ENCODE measurements at places on chromosomes 2 and 18.
A peak's percentile ranks its signal among the peaks of the same experiment; 100 is the strongest.

- no peak for DNase-seq
These were observed 198.0 kb downstream of the ANKRD30B start for GRCh38 chr18:14945984-14946383.

- no peak for DNase-seq
These were observed 272.0 kb upstream of the KYNU start for GRCh38 chr2:142605421-142605820.

GRCh38 chr18:68397241-68398035 is 317.5 kb downstream of the TMX3 start:
- no peak for DNase-seq

DNA sequence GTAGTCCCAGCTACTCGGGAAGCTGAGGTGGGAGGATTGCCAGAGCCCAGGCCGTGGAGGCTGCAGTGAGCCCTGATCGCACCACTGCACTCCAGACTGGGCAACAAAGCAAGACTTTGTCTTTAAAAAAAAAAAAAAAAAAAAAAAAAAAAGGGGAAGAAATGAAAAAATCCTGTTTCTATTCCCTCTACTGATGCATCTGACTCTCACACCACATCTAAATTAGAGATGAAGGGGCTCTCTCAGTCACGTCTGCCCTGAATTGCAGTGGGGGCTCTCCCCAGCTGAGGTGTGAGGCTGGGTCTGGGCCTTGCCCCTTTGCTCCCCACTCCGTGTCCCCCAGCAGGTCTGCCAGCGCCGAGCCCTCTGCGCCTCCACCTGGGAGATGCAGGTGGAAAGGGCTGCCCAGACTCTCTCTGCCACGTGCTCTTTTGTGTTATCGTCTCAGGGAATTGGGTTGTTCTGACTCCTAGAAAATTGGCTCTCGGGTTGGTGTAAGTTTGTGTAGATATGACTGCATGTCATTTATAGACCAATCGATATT is 30.2 kb downstream of the TRAPPC12 start:
- DNase-seq, result no peak

- DNase-seq, result no peak
These were observed 316.7 kb upstream of the CHAC2 start for GRCh38 chr2:53450923-53451322.

DNA sequence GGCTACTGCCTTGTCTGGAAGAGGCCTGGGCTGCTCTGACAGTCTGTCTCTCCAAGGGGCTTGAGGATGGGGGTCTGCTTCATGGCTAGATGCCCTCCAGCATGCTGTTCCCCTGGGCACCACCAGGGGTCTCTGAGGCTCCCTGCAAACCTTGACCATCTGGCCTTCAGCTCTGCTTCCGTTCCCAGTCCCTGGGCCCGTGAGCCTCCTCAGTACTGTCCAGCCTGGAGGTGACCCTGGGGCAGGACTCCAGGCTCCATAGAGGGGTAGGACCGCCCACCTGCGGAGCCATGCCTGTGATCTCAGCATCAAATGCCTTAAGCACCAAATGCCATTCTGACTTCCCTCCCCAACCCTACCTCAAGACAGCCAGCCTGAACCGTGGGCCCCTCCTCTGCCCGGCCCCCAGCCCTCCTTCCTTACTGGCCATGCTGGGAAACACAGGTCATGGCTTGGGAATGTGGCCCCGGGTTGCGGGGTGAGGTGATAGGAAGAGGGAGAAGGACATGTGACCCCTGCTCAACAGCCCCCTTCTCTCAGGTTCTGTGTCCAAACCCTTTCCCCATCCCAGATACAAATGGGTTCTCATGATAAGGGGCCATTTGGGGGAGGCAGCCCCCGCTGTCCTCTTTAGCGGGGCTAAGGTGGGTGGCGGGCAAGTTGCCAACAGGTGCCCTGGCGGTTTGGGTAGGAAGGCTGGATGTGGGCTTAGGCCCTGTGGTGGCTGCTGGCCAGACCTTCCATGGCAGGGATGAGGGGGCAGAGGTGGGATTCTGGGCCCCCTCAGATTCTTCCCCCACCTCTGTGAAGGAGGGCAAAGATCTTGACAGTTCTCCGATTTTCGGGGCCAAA is 25.0 kb downstream of the SPEG start:
- no peak for DNase-seq

GRCh38 chr2:226835420-226835795 is 446 bp upstream of the RHBDD1 start:
- no peak for DNase-seq

DNA sequence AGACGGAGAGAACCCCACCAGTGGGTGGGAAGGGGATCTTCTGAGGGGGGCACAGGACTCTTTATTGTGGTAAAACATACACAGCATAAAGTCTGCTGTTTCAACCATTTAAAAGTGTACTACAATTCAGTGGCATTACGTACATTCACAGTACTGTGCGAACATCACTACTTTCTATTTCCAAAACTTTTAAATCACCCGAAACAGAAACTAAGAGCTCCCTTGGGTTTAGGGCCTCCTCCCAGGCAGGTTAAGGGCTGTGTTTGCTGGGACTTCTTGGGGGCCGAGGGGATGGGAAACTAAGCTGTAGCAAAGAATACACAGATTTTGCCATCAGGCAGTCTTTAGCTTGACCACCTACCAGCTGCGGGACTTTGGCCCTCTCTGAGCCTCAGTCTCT is 242.0 kb downstream of the HAUS1 start:
- DNase-seq, result no peak

- no peak for DNase-seq
These were observed 18.8 kb upstream of the RHOB start for GRCh38 chr2:20427931-20428526.

- no peak for DNase-seq
These were observed 41.9 kb downstream of the TANC1 start for GRCh38 chr2:159010340-159010739.

DNA sequence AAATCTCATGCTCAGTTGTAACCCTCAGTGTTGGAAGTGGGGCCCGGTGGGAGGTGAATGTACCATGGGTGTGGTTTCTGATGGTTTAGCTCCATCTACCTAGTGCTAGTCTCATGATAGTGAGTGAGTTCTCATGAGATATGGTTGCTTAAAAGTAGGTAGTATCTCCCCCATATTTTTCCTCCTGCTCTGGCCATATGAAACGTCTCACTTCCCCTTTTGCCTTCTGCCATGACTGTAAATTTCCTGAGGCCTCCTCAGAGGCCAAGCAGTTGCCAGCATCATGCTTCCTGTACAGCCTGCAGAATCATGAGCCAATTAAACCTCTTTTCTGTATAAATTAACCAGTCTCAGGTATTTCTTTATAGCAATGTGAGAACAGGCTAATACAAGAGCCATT is 62.8 kb upstream of the RNF152 start:
- no peak for DNase-seq

DNA sequence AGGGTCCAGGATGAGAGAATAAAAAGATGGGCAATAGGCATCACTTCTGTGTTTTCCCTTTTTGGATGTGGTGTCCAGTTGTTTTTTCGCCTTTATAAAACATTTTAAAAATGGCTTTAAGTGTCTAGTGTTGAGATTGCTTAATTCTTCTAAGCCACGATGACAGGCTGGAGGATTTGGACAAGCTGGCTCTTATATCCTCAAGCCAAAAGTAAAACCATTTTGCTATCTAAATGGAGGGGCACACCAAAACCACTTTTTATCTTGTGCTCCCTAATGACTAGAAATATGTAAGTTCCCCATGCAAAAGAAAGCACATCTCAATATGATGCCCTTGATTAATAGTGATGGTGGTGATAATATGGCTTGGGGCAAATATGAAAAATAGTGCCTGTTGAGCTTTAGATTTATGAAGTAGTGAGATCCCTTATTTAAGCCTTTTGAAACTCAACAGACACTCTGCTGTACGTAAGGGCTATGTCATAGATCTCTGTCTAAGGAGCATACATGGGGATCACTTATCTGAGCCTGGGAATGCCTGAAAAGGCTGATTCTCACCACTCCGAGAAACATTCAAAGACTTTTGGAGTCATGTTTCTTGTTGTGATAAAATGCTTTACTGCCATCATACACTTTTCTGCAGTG is 185.5 kb downstream of the KCNS3 start:
- no peak for DNase-seq

DNA sequence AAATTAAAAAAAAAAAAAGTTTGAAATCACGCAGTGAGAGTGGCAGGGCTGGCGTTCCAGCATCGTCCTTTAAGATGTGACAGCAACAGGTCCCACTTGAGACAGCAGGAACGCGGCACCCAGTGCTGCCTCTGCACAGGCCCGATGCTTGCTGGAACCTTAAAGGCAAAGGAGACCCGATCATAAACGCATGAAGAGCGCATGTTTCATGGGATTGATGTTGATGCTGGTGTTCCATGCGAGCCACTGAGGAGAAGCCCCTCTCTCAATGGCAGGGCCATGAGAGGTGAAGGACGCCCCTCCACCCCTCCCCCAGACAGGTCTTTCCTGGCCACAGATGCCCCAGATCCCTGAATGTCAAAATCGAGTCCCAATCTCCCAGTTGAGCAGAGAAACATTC is 17.9 kb upstream of the ALPI start:
- no peak for DNase-seq

GRCh38 chr2:96414161-96414710 is 78.7 kb downstream of the NCAPH start:
- DNase-seq, result no peak

DNA sequence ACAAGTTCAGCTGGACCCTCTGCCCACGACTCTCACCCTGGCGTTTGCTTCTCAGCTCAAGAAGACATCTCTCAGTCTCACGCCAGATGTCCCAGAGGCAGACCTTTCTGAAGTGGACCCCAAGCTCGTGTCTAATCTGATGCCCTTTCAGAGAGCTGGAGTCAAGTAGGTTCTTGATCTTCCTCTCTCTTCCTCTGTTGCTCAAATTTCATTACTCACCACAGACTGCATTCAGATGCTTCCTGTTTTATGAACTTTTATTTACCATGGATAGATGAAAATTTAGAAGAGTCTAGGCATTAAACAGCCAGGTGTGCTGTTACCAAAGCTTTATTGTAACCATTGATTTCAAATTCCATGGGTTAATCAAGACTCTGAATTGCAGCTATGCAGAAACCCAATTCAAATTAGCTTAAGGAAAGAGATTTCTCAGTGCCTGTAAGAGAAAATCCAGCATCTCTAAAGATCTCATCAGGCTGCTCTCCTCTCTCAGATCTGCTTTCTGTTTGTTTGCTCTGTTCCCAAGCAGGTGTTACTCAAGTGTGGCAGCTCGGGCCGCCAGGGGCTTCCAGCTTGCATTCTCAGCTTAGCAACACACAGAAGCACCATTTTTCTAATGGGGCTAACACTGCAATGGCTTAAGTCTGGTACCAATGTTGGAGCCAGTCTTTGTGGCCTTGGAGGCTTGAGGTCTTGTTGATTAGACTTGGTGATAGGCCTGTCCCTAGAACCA is 16.5 kb downstream of the SMARCAL1 start:
- DNase-seq, result no peak

DNA sequence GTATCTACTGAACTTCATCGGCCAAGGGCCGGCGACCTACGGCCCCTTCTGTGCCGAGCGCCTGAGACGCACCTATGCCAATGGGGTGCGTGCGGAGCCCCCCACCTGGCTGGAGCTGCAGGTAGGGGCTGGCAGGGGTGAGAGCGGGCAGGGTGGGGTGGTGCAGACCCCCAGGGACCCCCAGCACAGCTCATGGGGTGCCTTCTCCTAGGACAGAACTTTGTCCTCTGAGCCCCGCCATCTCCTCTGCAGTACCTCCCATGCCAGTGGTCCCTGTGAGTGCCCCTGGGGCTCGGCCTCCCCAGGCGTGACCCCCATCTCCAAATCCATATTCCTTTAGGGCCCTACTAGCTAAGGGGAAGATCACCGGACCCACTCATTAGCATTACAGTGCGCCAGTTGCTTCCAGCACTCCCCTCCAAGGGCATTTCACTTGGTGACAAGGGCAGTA is 23.9 kb upstream of the GPR17 start:
- DNase-seq, result no peak

DNA sequence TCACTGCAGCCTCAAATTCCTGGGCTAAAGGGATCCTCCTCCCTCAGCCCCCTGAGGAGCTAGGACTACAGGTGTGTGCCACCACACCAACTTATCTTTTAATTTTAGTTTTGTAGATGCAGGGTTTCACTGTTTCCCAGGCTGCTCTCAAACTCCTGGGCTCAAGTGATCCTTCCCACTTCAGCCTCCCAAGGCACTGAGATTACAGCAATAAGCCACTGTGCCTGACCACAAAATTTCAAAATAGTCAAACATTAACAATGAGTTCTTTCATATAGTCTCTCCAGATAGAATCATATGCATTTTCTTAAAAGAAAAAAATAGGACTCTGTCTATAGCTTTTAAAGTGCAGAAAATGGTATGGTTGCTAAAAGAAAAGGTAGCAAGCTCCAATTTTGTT is 24.9 kb upstream of the PID1 start:
- DNase-seq, result no peak

GRCh38 chr18:13300029-13300428 is 81.5 kb downstream of the LDLRAD4 start:
- no peak for DNase-seq

GRCh38 chr2:137250401-137250800 is 485.1 kb downstream of the THSD7B start:
- no peak for DNase-seq

- DNase-seq, result no peak
These were observed 448.7 kb upstream of the HNRNPA3 start for GRCh38 chr2:176763851-176764404.

GRCh38 chr2:231900486-231900942 is 25.7 kb downstream of the NPPC start:
- peak; percentile 33 for DNase-seq

DNA sequence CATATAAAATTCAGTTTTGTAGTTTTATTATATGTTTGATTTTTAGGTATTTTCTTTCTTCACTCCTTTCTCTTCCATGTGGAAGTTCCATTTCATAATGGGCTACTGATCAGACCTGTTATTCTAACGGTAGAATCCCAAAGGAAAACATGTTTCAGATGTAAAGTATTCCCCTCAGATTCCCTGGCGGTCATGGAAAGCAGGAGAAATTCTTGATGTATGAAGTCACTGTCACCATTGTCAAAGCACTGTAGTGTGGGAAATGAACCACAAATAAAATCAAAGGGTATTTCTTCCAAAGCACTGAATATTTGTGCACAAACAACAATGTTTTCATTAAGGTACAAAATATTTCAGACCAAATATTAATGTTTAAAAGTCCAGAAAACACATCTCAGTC is 237.3 kb upstream of the KLHL14 start:
- no peak for DNase-seq

- DNase-seq, result no peak
These were observed 30.1 kb downstream of the IDH1 start for GRCh38 chr2:208224802-208225201.

- DNase-seq, result no peak
These were observed 190.2 kb downstream of the SETBP1 start for GRCh38 chr18:44870631-44871502.

DNA sequence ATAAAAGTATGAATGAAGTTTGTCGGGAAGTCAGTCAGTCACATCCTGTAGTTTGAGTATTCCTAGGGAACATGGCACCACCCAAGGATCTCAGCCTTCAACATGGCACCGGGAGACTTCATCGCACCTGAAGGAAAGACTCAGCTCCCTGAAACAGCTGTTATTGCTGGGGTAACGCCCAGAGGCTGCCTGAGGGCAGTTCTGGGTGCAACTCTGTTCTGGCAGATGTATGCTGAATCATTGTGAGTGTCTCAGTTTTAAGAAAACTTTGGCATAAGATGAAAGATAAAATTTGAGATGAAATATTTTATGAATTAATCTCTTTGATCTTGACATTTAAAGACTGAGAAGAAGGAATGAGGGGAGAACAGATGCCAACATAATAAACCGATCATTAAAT is 49.9 kb upstream of the SERPINB2 start:
- DNase-seq, result no peak

All from activated T-helper 2 cell treated with anti-CD3 and anti-CD28 coated beads, Interferon-gamma antibody, Interleukin-2, Interleukin-4, amounts not matched to agents 10 μg/mL and 5 μg/mL and 100 μg/mL, durations not matched to agents 14 hours and 24 hours and 36 hours (primary cell).